Activated CD4-positive, alpha-beta memory T cell treated with anti-CD3 and anti-CD28 coated beads, Interleukin-2, amount 10 ng/mL, durations not matched to agents 7 days and 5 days (primary cell): ENCODE measurements at places on chromosomes 11 and 22. TPM values are rescaled to one million over a fixed set of nuclear protein-coding genes. Genes with fewer than 3 reads are reported as not detected.

The NPAS4 gene
- not detected for total RNA-seq

The SPA17 gene
- 3.4 TPM for total RNA-seq

The ZFP91 gene
- 55.2 TPM for total RNA-seq

The IL18 gene
- total RNA-seq: not detected

The NRXN2 gene
- total RNA-seq: not detected

The SDF2L1 gene
- total RNA-seq: 61.4 TPM

The OR56A1 gene
- not detected for total RNA-seq

The CLCF1 gene
- total RNA-seq: 0.65 TPM

The ACTN3 gene
- 0.35 TPM for total RNA-seq

The ARHGEF17 gene
- total RNA-seq: 0.05 TPM

The MMP8 gene
- not detected for total RNA-seq

The NXPE2 gene
- total RNA-seq: not detected

The LYVE1 gene
- total RNA-seq: not detected

The GPR83 gene
- total RNA-seq: not detected

The LGR4 gene
- not detected for total RNA-seq

The CRYBB1 gene
- 0.65 TPM for total RNA-seq

The APOBEC3H gene
- total RNA-seq: 128 TPM

The TBCEL gene
- total RNA-seq: 13.1 TPM

The APOL1 gene
- 63.0 TPM for total RNA-seq

The MYEOV gene
- not detected for total RNA-seq

The ANO3 gene
- not detected for total RNA-seq

The B3GAT1 gene
- total RNA-seq: 11.0 TPM

The TMEM191B gene
- 1.1 TPM for total RNA-seq

The CCDC87 gene
- total RNA-seq: not detected

The APIP gene
- 25.5 TPM for total RNA-seq

The BIK gene
- 2.6 TPM for total RNA-seq

The TRIM3 gene
- 7.9 TPM for total RNA-seq

The P4HA3 gene
- total RNA-seq: not detected

The IL17REL gene
- total RNA-seq: not detected

The DNAJB7 gene
- total RNA-seq: not detected

The SOX10 gene
- total RNA-seq: not detected

The ELFN2 gene
- 0.28 TPM for total RNA-seq

The LDHAL6A gene
- not detected for total RNA-seq
